Ascending aorta (tissue), 2 donors: ENCODE measurements at places on chromosomes 7 and 10. TPM values are rescaled to one million over a fixed set of nuclear protein-coding genes. Genes with fewer than 3 reads are reported as not detected.

LIMK1 gene
- 30.0 TPM for total RNA-seq

PURB gene
- total RNA-seq = 19.1 TPM

PPA1 gene
- 66.4 TPM for total RNA-seq

SFMBT2 gene
- total RNA-seq = 2.2 TPM

SPDYE5 gene
- not detected for total RNA-seq

ANKRD2 gene
- not detected for total RNA-seq

DDX21 gene
- 26.5 TPM for total RNA-seq

CHAT gene
- total RNA-seq = not detected

DYNC1I1 gene
- 13.2 TPM for total RNA-seq

AZGP1 gene
- total RNA-seq = not detected

HTR5A gene
- total RNA-seq = not detected
